NCI-H2081 treated with DMSO at 0.1 percent for 48 hours (cell line): ENCODE measurements at places on chromosomes 3 and 15.
A peak's percentile ranks its signal among the peaks of the same experiment; 100 is the strongest.

DNA sequence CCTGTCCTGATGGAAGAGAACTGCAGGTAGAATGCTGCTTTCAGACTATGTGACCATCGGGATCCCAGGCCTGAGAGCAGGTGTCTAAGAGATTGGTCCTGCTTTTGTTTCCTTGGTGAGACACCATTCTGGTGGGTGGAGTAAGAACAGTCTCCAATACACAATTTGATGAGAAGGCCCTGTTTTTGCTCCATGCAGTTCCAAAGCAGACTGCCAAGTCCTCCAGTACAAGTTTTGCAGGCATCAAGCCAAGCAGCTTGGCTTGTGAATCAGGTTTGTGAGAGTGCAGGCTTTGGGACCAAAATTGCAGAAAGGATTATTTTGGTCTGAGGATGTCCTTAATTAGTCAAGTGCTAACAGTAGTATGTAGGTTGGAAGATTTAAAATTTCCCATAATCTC is 381.6 kb downstream of the FOXP1 start:
- DNase-seq, result no peak

DNA sequence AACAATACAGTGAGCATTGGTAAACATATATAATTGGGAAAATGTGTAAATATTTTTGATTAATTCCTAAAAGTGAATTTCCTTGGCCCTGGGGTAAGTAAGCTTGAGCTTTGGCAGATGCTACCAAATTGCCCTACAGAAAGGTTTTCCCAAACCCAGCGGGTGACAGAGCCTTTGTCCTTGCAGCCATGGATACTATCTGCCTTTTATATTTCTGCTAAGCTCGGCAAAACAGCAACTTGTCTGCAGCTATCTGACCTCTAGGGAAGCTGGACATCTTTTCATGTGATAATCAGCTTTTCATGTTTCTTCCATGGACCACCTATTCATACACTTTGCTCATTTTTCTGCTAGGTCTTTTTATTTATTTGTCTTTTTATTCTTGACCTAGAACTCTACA is 64.7 kb upstream of the SEC22A start:
- no peak for DNase-seq

GRCh38 chr15:81052046-81052445 is 51.3 kb downstream of the TLNRD1 start:
- no peak for DNase-seq

DNA sequence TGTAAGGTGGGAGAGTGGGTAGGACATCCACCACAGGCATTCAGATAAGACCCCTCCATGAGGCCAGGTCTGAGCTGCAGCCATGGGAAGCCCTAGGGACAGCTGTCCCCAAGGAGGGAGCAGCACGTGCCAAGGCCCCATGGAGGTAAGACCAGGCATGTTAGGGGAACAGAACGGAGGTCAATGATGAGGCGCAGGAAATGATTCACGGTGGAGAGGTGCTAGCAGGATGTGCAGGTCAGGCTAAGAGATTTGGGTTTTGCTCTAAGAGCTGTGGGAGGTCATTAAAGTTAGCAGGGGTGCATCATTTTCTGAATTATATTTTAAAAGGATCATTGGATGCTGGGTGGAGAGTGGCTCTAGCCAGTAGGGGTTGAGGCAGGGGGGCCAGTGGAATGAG is 66.4 kb upstream of the SNRPA1 start:
- no peak for DNase-seq

DNA sequence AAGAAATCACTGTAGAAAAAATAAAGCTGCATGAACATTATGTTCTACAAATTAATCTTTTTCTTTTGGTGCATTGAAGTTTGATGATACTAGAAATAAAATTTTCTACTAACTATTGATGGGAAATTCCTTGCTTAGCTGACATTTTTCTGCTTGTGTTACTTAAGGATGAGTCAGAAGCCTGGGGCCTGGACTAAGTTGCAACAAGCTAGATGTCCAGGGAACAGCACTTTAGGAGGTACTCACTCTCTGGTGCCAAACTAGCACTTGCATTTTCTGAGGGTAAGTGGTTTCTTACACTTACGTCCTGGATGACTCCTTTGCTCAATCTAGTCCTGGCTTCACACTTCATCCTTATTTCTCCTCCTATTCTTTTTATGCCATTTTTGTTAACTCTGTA is 945.1 kb downstream of the IGSF11 start:
- DNase-seq, result no peak

DNA sequence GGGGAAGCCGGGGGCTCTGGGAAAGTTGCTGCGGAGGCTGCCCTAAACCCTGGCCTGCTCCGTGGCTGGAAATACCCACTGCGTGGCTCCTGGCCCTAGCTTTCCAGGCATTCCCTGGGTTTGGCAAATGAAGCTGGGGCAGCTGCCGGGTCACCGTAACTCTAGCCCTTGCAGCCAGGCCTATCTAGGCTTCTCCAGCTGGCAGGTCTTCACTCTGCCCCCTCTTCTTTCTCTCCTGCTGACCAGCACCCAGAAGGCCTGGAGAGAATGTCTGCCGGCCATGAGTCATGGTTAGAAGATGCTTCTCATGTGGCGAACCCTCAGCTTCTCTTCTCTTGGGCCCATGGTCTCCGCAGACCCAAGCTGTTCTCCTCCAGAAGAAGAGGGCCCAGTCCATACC is 5.6 kb upstream of the DLL4 start:
- no peak for DNase-seq

- DNase-seq, result peak; percentile 35
Observed at GRCh38 chr15:61226361-61227256, 2.5 kb downstream of the RORA start.

GRCh38 chr3:16462679-16463078 is 50.8 kb downstream of the RFTN1 start:
- no peak for DNase-seq

- DNase-seq, result no peak
Observed at GRCh38 chr3:193910886-193911738, 224.8 kb upstream of the HES1 start.

GRCh38 chr3:49701388-49702077 is 12.2 kb downstream of the RNF123 start:
- DNase-seq, result no peak

DNA sequence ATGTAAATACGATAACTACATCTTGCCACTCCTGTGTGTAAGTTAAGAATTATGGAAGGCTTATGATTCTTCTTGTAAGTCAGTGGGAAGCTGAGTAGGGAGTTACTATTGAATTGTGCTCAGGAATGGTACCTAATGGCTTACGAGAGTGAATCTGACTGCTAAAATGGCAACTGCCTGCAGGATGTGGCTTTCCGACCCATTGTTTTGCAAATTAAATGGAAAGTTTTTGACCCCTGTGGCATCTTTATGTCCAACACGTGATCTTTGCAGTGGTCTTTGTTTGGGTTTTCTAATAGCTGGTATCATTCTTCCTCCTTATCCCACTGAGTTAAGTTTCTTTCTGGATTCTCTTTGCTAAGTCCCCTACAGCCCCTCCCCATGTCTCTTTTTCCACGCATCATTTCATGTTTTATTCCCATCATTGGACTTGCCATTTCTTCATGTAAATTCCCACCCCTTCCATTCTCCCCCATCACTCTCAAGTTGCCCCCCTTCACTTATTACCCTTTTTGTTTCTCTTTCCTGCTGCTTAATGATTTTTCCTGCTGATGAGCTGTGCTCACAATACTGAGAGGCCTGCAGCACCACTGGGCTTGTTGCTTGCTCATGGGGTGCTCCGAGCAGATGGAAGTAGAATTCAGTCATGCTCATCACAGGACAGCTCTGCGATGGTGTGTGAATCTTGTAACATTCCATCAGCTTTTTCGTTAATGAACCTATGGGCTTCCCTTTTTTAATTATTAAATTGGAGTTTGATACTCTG is 428.2 kb upstream of the IL12A start:
- DNase-seq, result no peak

DNA sequence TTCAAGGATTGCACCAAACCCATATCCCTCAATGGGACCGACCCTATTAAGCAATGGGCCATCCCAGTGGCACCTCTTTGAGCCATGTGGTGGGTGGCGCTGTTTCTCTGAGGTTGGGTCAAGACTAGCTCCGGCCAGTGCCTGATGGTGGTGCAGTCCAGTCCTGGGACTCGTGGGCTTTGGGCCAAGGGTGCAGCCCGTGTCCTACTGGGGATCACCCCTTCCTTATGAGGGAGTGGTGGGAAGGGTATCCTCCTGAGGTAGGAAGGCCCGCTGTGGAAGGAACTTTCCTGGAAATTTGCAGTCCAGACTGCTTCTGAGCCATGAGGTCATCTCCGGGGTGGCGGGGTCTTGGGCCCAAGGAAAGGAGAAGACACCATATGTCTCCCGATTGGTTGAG is 231.6 kb downstream of the SNRPN start:
- DNase-seq, result no peak

GRCh38 chr3:126056681-126057500 is 27.0 kb downstream of the SLC41A3 start:
- DNase-seq, result no peak

DNA sequence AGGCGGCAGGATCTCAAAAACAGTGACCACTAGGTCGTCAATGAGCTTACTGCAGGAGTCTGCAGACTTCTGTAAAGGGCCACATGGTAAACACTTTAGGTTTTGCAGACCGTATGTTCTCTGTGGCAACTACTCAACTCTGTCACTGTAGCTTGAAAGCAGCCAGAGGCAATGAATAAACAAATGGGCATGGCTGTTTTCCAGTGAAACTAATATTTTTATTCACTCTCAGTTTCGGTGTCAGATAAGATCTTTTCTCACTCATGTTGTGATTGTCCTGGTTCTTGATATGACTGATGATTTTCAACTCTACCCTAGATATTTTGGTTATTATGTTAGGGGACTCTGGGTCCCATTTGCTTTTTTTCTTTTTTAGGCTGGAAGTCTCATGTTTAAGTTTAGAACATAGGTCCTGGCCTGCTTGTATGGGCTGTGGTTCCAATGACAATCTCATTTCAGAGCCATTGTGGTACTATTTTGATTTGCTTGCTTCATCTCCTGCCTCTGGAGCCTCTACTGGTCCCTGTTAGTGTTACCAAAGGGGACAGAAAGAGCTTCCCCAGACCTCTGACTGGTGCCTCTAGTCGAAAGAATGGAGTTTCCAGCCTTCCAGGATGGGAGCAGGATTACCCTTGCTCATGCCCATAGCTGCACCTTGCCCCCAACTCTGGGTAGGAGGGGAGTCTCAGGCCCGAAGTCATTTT is 222.0 kb downstream of the STT3B start:
- no peak for DNase-seq

GRCh38 chr3:123080864-123081562 is 14.2 kb downstream of the PDIA5 start:
- no peak for DNase-seq

DNA sequence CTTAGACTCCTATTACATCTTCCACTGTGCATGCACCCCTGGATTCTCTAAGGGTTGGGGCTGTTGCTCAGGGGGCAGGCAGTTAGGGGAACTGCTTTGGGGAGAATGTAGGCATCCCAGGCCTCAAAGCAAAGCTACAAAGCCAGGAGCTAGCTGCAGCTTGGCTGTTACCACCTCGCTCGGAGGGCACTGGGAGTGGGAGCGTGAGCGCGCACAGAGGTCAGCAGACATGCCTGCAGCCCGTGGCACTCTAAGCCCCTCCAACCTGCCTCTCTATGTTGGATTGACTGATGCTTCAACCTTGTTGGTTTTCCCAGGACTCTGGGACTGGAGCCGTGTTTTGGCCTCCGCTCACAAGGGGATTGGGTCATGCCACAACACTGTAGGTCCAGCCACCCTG is 69.8 kb downstream of the CPN2 start:
- no peak for DNase-seq

GRCh38 chr3:16286161-16286560 is 21.1 kb downstream of the OXNAD1 start:
- DNase-seq, result no peak

DNA sequence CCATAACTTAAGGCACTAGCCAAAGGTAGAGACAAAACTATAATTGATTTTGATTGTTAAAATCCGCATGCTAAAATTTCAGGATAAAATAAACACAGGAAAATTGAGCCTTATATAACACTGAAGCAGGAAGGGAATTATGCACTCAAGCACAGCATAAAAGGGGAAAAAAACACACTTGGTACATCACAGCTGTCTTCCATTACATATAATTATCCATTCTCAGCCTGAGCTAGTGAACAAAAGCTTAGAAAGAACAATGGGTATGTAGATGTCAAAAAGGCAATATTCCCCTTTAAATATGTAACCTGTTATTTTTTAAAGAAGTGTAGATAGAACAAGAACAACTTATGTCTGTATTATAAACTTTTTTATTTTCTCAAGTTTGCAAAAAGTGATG is 899.2 kb downstream of the ROBO1 start:
- peak; percentile 84 for DNase-seq
